ENCODE measurements at places on chromosomes 5 and 9. TPM values are rescaled to one million over a fixed set of nuclear protein-coding genes. Genes with fewer than 3 reads are reported as not detected.

DAPK1 gene
- polyA plus RNA-seq: 82.6 TPM

C9orf78 gene
- polyA plus RNA-seq: 78.2 TPM

NEUROG1 gene
- polyA plus RNA-seq: not detected

GRM6 gene
- polyA plus RNA-seq: 1.1 TPM

MEIKIN gene
- polyA plus RNA-seq: 0.36 TPM

TSLP gene
- polyA plus RNA-seq: 0.14 TPM

FUBP3 gene
- 91.8 TPM for polyA plus RNA-seq

DMGDH gene
- 3.3 TPM for polyA plus RNA-seq

SLC34A1 gene
- polyA plus RNA-seq: 0.68 TPM

LCN9 gene
- not detected for polyA plus RNA-seq

RNF180 gene
- polyA plus RNA-seq: 10.0 TPM

C1QTNF3 gene
- polyA plus RNA-seq: 31.6 TPM

TRIM7 gene
- 7.3 TPM for polyA plus RNA-seq

TAF11L10 gene
- polyA plus RNA-seq: not detected

SH3RF2 gene
- polyA plus RNA-seq: 0.38 TPM

PAPPA gene
- 4.8 TPM for polyA plus RNA-seq

GOLM1 gene
- 304 TPM for polyA plus RNA-seq

CRHBP gene
- 7.5 TPM for polyA plus RNA-seq

SLC9A3 gene
- 7.2 TPM for polyA plus RNA-seq

PLEKHG4B gene
- polyA plus RNA-seq: 18.2 TPM

NR5A1 gene
- polyA plus RNA-seq: 0.09 TPM

CIZ1 gene
- polyA plus RNA-seq: 134 TPM

DMRT3 gene
- 1.0 TPM for polyA plus RNA-seq

DAB2IP gene
- polyA plus RNA-seq: 53.5 TPM

ACSL6 gene
- 72.1 TPM for polyA plus RNA-seq

COL15A1 gene
- 21.4 TPM for polyA plus RNA-seq

TNC gene
- polyA plus RNA-seq: 157 TPM

SETD9 gene
- 9.6 TPM for polyA plus RNA-seq

All from spinal cord (tissue), 10 donors.